ENCODE measurements at places on chromosomes 6 and 20. TPM values are rescaled to one million over a fixed set of nuclear protein-coding genes. Genes with fewer than 3 reads are reported as not detected.

HRH3 gene
- total RNA-seq: not detected

SPATA25 gene
- 0.59 TPM for total RNA-seq

PRDM13 gene
- total RNA-seq: not detected

CGA gene
- total RNA-seq: not detected

TRAPPC3L gene
- total RNA-seq: 0.04 TPM

COL19A1 gene
- total RNA-seq: not detected

All from pulmonary artery endothelial cell (primary cell).